ENCODE measurements at places on chromosomes 5 and 9. TPM values are rescaled to one million over a fixed set of nuclear protein-coding genes. Genes with fewer than 3 reads are reported as not detected.

DNA sequence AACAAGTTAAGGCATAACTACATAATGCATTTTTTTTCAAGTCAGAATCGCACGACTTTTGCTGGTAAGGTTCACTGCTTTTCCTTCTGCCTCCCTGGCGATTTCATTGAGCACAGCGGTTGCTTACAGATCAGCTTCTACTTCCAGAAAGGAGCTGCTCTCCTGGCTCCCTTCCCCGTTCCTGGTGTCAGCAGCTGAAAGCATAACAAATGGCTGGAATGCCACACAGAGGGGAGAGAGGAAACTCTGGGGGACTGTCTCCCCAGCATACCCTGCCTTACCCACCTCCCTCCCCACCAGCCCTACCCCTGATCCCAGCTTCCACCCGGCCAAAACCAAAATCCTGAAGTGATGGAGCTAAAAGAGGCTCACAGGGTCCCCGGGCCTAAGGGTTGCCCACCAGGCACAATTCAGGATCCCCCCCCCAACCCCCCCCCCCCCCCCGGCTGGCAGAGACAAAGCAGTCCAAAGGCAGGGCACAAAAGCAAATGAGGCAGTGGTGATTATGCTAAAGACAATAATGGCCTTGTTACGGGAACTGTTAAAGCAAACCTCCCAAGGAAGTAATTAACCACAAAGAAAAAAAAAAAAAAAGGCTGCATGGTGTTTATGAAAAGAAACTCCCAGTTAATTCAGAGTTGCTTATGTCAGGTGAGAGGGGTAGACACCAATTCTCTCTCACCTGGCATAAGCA lies 126.1 kb upstream of the WWC1 start:
- DNase-seq: no peak

DNA sequence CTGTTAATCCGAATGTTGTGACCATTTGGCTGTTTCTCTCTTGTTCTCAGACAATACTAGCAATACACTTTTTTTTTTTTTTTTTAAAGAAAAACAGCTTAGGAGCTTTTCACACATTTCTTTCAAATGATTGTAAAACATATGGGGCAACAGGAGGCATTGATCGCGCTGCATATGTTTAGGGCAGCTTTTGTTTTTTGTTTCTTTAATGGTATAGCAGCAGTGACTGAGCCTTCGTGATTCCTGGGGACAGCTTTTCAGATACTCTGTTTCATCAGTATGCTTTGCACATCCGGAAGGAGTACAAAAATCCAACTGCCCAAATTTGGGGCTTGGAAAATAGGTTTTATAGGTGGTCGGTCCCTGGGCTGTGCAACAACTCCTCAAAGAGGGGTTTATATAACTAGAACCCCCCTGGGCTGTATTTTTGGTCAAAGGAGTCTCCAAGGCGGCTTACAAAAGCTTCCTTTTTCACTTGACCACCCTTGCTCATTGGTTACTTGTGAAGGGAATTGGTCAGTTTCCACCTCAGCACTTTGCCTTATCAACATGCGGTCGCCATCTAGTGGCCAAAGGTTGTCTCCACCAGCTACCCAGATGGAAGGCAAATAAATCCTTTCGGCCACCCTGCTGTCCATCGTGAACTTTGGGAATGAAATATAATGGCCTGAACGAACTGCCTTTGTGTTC lies 91.8 kb downstream of the PDE6A start:
- DNase-seq: peak; percentile 82

DNA sequence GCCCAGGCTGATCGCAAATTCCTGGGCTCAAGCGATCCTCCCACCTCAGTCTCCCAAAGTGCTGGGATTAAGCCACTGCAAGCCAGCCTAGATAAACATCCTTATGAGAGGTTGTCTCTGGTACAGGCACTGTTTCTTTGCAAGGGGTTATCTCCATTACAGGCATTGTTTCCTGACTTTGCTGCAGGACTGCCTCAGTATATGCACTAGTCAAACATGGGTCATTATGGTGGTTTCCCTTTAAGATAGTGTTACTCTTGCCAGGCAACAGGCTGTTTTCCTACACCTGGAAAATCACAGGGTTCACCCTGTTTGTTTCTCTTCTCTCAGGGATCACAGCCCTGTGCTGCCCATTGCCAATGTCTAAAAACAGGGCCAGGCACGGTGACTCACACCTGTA lies 7.8 kb upstream of the CLTB start:
- peak; percentile 70 for DNase-seq

DNA sequence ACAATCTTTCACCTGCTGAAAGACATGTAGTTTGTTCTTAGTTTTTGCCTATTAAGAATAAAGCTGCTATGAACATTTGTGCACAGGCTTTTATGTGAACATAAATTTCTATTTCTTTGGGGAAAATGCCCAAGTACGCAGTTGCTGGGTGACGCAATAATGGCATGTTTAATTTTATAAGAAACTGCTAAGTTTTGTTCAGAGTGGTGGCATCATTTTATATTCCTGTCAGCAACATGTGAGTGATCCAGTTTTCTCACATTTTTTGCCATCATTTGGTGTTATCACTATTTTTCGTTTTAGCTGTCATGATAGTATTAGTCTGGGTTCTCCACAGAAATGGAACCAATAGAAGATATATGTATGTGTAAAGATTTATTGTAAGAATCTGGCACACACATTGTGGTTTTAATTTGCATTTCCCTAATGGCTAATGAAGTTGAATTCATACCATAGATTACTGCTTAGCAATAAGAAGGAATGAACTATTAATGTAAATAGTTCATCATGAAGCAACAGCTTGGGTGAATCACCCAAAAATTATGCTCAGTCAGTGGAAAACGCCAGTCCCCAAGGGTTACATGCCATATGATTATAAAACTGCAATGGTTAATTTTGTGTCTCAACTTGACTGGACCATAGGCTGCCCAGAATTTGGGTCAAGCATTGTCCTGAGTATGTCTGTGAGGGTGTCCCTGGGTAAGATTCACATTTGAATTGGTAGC lies 358.6 kb downstream of the MSX2 start:
- no peak for DNase-seq

GRCh38 chr5:109485030-109485429 lies 75.3 kb upstream of the PJA2 start:
- DNase-seq: peak; percentile 48

- DNase-seq: no peak
Measured at GRCh38 chr5:54009828-54010227, 300.5 kb downstream of the ARL15 start.

GRCh38 chr5:90221951-90222350 lies 187.6 kb downstream of the CETN3 start:
- peak; percentile 6 for DNase-seq

DNA sequence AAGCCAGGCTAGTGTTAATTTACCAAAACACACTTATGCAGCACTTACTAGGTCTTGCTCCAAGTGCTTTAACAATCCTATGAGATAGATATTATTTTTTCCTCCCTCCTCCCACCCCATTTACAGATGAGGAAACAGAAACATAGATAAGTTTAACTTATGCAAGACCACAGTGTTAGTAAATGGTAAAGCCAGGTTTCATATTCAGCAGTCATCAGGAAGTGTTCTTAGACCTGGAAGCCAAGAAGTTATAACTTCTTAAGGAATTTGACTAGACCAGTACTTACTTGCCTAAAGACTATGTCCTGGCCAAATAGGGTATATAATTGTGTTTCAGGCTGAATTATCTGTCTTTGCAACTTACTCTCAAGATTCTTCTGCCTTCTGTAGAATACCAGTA lies 15.9 kb downstream of the ABHD17B start:
- DNase-seq: peak; percentile 54

DNA sequence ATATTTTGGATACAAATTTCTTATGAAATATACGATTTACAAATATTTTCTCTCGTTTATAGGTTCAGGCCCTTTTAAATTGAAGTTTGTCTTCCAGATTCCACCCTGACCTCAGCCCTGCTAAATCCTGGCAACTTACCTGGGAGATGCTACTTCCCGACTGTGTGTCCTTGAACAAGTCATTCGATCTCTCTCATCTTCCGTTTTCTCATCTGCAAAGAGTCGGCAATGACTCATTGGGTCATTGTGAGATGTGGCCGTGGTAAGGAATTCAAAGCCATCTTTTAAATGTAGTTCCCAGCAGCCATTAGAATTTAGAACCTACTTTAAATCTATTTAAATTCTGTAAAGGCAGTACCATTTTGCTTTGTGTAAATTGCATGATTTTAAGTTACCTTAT lies 72.5 kb downstream of the LHX2 start:
- DNase-seq: no peak

DNA sequence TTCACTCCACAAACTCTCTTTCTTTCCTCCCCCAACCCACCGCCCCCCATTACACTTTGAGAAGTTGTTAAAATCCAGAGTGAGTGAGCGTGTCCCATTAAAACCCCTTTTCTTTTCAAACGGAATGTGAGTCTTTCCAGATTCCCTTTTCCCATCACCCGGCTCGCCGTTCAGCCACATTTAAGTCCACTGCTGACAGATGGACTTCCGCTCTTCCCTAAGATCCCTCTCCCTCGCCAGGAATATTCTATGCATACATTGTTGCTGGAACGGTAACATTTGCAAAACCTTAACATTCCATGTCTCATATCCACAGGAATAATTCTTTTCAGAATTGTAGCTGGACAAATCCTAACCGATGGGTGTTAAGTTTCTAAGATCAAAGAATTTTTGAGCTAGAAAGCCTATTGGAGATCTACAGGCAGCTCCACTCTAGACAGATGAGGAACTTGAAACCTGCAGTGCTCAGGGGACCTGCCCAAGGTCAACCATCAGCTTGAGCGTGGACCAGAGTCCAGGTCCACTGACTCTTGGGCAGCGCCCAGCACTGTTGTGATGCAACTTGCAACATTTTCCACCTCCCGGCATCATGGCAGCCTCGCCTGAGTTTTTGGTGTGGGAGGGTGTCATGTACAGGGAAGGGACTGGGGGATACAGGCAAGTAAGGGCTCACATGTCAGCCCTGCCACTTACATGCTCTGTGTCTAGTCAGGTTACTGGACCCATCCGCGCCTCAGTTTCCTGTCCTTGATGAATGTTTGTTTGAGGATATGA lies 500.1 kb downstream of the CCDC171 start:
- no peak for DNase-seq

DNA sequence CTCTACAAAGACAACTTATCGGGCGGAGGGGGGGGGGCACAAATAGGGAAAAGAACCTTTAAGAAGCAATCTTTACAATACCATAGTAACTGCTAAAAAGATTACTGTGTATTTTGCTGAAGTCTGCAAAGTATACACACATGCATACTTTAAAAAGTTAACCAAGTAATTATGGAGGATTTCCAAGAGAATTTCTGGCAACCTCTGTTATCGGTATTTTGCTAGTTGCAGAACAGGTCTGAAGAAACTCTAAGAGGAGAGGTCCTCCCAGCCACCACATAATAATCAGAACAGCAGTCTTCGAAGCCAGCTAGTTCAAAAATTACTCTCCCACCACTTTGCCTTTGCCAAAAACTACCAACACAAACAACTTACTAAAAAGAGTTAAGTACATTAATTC lies 56.1 kb downstream of the UBAP2 start:
- DNase-seq: peak; percentile 8

- DNase-seq: no peak
Measured at GRCh38 chr9:109192732-109193361, 25.8 kb upstream of the FRRS1L start.

GRCh38 chr9:87554171-87554910 lies 56.7 kb downstream of the DAPK1 start:
- no peak for DNase-seq

GRCh38 chr5:43294226-43294625 lies 19.0 kb downstream of the HMGCS1 start:
- DNase-seq: peak; percentile 38

- no peak for DNase-seq
Measured at GRCh38 chr9:133238851-133239532, 29.9 kb upstream of the OBP2B start.

- DNase-seq: no peak
Measured at GRCh38 chr9:131657037-131657377, 82.9 kb downstream of the RAPGEF1 start.

DNA sequence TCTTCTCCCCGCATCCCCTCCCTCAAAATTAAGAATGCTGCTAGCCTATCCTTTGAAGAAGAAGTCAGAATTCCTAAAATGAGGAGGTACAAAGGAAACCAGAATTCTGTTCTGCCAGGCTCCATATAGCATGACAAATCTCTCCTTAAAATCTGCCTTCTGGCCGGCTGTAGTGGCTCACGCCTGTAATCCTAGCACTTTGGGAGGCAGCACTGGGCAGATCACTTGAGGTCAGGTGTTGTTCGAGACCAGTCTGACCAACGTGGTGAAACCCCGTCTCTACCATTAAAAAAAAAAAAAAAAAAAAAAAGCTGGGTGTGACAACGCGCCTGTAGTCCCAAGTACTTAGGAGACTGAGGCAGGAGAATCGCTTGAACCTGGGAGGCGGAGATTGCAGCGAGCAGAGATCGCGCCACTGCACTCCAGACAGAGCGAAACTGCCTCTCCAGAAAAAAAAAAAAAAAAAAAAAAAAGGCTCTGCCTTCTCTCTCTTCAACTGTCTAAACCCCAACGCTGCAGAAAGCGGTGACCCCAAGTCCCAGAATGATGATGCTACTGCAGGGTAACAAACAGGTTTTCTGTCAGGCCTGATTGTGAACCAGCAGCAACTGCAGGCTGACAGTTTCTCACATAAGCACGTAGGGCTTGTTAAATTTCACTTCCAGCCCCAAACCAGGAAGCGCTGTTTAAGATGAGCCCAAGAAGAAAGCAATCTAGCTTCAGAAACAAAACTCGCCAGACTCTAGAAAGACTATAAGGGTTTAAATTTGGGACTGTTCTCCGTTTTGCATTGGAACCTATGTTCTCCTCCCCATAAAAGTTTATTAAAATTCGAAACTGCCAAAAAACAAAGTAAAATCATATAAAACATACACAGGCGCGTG lies 963 bp upstream of the CAST start:
- DNase-seq: peak; percentile 69

DNA sequence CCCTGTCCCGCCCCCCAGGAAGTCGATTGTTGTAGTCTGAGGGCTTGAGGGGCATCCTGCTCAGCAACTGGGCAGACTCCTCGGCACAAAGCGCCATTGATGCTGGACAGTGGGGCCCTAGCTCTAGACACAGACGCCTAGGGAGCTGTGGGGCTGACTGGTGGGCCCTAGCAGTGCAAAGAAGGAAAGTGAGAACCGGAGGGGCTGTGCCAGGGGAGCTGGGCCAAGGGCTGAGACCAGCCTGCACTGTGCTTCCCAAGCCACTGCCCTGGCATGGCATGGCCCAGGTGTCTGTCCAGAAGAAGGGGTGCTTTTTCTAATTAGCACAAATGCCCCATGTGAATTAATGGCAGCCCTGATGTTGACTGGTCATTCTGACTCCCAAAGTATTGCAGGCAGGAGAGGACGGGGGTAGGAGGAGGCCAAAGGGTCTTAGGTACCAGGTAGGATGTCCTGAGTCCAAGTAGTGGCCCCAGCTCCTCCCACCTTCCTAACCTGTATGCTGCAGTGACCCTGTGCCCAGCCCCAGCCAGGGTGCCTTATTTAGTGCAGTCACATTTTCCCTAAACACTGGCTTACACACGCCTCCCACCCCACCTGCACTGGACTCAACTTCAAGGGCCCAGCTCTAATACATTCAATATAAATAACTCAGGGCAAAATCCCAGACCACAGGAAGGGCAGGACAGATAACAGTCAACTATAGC lies 15.9 kb downstream of the TCF7 start:
- no peak for DNase-seq

Gene PAEP
- total RNA-seq: not detected

Gene ELOVL7
- not detected for total RNA-seq

Gene RLN2
- total RNA-seq: not detected

Gene LTC4S
- 1.5 TPM for total RNA-seq

Gene RASA1
- 31.0 TPM for total RNA-seq

Gene ADAMTS19
- not detected for total RNA-seq

Gene PTPRD
- 13.7 TPM for total RNA-seq

Gene BASP1
- total RNA-seq: 18.5 TPM

Gene RGP1
- total RNA-seq: 7.8 TPM

Gene TAS2R1
- total RNA-seq: not detected
